ENCODE measurements at places on chromosomes 7 and 10.

DNA sequence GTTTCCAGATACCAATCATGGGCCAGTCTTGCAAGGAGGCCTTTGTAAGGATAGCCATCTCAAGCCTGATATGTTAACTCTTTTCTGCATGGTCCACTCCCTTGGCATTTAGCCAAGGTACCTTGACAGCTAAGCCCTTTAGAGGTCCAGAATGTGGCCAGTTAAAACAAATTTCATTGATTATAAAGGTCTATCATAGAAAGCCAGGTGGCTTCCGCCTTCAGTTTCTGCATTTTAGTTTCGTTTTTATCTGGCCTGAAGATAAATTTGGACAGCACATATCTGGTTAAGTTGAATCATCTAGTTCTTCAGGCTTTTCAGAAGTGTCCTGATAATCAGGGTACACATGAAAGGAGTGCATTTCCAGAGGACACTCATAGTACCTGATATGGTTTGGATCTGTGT is 30.7 kb downstream of the ANKIB1 start:
- DNase-seq: no peak

GRCh38 chr10:1715821-1716220 is 21.5 kb downstream of the ADARB2 start:
- DNase-seq: peak; percentile 30

DNA sequence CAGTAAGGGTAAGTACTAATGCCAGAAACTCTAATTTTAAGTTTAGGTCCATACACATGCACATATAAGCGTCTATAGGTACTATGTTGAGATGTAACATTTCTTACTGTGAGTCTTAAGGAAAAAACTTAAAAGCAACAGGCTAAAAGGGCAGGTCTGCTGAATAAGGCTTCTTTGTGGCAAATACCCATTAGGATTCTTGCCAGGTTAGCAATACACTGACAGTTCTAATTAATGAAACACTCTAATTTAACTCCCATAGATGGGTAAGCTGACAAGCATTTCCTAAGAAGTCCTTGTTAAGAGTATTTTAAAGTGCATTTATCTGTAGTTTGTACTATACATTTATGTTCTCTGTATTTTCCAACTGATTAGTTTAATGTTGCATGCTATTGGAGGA is 14.0 kb downstream of the SCRN1 start:
- no peak for DNase-seq

DNA sequence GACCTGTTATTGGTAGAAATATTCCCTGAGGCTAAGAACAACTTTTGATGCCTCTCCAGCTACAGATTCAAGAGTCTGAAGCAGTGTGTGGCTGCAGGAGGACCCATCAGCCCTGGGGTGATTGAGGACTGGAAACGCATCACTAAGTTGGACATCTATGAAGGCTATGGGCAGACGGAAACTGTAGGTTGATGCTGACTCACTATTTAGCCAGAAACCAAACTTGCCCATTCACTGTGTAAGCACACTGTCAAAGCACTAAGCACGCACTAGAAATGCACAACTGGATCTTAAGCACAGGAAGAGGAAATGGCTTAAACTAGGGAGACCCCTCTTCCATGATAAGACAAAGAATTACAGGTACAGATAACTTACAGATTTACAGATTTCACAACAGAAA is 20.8 kb downstream of the ACSM6 start:
- no peak for DNase-seq

GRCh38 chr10:44363716-44364115 is 21.2 kb downstream of the CXCL12 start:
- DNase-seq: no peak

DNA sequence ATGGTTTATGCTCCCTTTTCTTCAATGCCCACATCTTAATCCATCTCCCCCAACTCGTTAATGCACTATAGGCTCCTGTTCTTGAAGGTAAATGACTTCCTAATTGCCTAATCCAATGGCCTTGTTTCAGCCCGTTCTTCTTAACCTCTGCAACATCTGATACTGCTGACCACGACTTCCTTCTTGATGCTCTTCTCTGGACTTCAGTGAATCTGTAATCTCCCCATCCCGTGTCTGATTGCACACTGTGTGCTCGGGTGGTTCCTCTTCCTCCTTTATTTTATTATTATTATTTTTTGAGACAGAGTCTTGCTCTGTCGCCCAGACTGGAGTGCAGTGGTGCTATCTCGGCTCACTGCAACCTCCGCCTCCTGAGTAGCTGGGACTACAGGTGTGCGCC is 58.9 kb downstream of the HIPK2 start:
- no peak for DNase-seq

- DNase-seq: no peak
These were observed 9.7 kb downstream of the TECPR1 start for GRCh38 chr7:98242342-98242741.

DNA sequence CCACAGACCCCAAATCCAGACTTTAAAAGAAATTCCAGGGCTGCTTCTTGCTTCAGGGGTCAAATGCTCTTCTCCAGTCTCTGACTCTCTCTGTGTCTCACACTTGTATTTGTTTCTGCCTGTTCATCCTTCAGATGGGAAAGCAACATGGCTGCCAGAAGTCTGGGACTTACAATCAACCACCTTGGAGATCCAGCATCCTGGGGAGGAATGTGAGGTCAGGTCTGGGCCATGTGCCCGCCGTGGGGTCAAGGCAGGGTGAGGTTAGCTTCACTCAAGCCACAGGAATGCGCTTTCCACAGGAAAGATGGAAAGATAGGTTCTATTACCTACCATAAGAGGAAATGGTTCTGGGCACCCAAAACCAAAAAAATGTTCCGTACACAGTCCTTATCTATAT is 34.3 kb upstream of the NPVF start:
- DNase-seq: no peak

- no peak for DNase-seq
These were observed 235.9 kb upstream of the PRSS1 start for GRCh38 chr7:142513178-142513955.

- DNase-seq: no peak
These were observed 88.1 kb downstream of the COBL start for GRCh38 chr7:51228386-51228958.

All from activated T-cell treated with anti-CD3 and anti-CD28 coated beads, Interleukin-2, amount 50 U/mL, for 48 hours (primary cell).